ENCODE measurements at places on chromosomes 1 and 21.
A peak's percentile ranks its signal among the peaks of the same experiment; 100 is the strongest.

DNA sequence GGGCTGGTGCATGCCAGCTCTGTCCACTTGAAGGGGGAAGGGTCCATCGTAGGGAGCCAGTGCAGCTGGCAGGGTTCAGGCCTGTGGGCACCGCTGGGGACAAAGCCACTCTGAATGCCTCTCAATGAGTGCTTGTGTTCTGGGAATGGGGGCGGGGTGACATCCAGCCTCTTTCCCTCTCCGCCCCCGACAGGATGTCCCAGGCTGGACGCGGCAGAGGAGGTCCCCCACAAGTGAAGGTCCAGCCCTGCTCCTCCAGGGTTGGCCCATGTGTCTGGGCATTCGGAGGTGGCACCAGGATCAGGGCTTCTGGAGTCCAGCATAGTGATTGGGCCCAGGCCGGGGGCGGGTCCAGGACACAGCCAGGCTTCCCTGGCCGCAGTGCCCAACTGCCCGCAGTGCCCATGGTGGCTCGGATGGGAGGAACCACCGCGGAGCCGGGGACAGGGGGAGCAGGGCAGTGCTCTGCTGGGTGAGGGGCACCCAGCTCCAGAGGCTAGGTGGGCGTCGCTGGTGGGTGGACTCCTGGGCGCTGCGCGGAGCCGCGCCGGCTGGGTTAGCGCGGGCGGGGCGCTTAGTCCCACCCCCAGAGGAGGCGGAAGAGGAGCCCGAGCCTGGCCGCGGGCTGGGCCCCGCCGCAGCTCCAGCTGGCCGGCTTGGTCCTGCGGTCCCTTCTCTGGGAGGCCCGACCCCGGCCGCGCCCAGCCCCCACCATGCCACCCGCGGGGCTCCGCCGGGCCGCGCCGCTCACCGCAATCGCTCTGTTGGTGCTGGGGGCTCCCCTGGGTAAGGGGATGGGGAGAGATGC, at the start of gene SHISA4:
Gene SHISA4 (plus strand): TSS at position 617 of the 808 bp plus-strand sequence. CDS start 97 bp downstream, at position 714.
- DNase-seq, result peak; percentile 42

DNA sequence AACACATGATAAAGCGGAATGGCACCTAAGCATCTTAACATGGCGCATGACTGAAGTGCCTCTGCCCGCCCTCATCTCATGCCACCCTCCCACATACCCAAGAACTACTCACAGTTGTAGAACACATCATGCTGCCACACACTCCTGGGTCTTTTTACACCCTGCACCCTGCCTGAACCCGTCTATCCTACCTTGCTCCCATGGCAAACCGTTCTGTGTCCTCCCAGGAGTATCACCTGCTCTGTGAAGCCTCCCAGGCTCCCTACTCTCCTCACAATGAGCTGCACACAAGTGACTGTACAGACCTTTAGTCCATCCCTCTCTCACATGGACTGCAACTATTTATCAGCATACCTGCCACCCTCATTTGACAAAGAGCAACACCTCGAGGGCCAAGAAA, 144.0 kb downstream of the TGFBR3 start:
- no peak for DNase-seq

- no peak for DNase-seq
These were observed 98.2 kb downstream of the UCK2 start for GRCh38 chr1:165925498-165926079.

DNA sequence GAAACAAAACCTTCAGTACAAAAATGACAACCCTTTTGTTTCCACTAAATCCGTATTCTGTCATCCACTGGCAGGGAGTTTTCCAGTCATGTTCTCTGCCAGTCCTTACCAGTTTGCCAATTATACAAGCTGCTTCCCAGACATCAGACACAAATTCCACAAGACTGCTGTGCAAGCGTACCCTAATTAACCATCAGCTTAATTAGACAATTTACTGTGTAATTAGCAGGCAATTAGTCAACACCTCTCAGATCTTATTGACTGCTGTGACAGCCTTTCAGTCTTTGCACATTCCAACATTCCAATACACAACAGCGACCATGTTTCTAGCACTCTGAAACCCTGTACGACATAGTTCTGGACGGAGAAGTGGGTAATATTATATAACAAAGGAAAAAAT, 420.1 kb downstream of the DPYD start:
- no peak for DNase-seq

GRCh38 chr1:147815503-147815902, 55.1 kb upstream of the GJA5 start:
- no peak for DNase-seq

GRCh38 chr1:214422137-214422671, 129.2 kb downstream of the PTPN14 start:
- no peak for DNase-seq

- no peak for DNase-seq
These were observed 746 bp downstream of the MACF1 start for GRCh38 chr1:39205102-39205780.

All from NCI-H2081 (cell line).